ENCODE measurements at places on chromosomes 7 and 10.

- no peak for DNase-seq
Measured at GRCh38 chr7:45268013-45268412, 110.4 kb downstream of the RAMP3 start.

DNA sequence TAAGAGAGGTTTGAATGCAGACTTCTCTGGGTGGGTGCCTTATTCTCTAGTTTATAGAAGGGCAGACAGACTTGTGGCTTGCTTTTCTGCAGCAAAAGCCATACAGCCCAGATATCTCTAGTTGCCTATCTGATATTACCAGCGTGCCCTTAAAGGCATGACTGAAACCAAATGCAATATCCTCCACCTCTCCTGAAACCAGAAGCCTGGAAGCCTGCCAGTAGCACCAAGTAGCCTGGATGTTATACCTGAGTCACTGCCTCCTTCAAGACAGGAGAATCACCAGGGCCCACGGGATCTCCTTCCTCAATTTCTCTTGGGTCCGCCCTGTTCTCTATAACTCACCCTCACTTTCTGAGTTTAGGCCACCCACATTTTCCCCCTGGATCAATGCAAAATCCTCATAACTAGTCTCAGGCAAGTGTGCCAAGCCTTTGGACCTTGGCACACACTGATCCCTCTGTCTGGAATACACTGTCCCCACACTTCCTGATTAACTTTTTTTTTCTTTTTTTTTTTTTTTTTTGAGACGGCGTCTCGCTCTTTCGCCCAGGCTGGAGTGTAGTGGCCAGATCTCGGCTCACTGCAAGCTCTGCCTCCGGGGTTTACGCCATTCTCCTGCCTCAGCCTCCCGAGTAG lies 638.4 kb downstream of the GALNT17 start:
- DNase-seq: no peak

- no peak for DNase-seq
Measured at GRCh38 chr10:114337510-114338462, 66.5 kb downstream of the AFAP1L2 start.

DNA sequence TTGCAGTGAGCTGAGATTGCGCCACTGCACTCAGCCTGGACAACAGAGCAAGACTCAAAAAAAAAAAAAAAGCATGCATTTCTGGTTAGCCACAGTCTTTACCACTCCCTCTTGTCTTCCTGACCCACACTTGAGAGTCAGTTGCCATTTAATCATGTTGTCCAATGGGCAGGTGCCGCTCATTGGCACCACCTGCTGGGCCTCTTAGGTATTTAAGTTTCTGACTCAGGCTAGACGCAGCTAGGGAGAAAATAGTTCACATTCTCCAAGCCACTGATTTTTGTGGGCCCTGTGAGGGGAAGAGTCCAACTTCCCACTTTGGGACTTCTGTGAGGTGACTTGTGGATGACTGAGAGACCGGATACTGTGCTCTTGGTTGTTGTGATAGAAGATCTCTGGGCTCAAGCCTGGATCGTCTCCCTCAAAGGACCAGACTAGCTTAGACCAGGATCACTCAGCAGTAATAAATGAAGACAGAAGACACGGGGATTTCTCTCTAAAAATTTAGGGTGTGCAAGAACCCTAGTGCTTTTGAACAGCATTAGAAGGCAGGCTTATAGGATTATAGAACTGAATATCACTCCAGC lies 26.8 kb upstream of the SORCS3 start:
- peak; percentile 26 for DNase-seq

- peak; percentile 17 for DNase-seq
Measured at GRCh38 chr10:128274938-128275337, 148.7 kb upstream of the MKI67 start.

DNA sequence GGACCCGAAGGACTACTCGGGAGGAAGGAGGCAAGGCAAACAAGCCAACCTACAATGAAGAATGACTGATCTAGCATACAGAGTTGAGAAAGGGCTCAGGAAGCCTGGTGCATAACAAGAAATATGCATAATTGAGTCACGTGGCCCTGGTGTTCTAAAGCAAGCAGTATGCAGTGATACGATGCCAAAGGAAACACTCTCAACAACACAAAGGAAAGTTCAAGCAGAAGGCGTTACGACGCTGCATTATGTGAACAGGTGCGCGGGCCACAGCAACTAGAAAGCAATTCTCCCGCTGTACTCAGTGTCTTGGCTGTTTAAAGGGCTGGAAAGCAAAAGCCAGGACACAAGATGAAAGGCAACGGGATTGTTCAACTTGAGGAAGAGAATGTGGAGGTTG lies 100.8 kb downstream of the PRTFDC1 start:
- DNase-seq: no peak

GRCh38 chr10:121870413-121870812 lies 57.4 kb downstream of the ATE1 start:
- no peak for DNase-seq

GRCh38 chr7:132092106-132092505 lies 484.2 kb downstream of the PLXNA4 start:
- no peak for DNase-seq

GRCh38 chr10:34664706-34665105 lies 150.4 kb downstream of the PARD3 start:
- no peak for DNase-seq

GRCh38 chr10:95214793-95215192 lies 20.8 kb downstream of the ACSM6 start:
- DNase-seq: no peak

DNA sequence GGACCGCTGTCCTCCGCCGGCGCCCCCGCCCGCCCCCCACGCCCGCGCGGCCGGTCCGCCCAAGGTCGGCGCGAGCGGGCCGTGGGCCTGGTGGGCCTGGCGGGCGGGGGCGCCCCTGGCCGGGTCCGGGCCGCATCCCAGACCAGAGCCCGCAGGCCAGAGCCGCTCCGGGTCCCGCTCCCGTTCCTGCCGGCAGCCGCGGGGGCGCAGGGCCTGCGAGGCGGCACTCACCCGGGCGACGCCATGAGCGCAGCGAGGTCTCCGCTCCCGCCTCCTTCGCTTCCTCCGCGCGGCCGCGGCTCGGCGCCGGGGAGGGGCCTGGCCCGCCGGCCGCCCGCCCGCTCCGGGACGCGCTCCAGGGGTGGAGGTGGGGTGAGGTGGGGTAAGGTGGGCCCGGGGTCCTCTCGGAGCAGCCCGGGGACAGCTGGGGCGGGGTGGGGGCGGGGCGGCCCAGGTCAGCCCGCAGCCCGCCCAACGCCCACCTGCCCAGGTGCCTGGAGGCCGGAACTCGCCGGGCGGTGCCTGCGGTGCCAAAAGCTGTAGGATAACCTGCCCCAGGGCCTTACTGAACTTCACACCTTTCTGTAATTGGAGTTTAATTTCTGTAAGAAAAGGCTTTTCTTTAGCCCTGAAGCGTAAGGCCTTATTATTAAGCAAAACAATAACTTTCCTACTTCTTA lies at the start of gene URGCP:
URGCP (minus strand) TSS at position 266 of the 680 bp plus-strand sequence; CDS start at position 245, 21 bp downstream.
- no peak for DNase-seq

GRCh38 chr7:31720366-31720765 lies 33.4 kb downstream of the PPP1R17 start:
- no peak for DNase-seq

GRCh38 chr7:5139998-5140397 lies 50.0 kb upstream of the WIPI2 start:
- no peak for DNase-seq

GRCh38 chr7:5695727-5696345 lies 85.6 kb downstream of the RNF216 start:
- DNase-seq: no peak

GRCh38 chr10:28331841-28332240 lies 29.0 kb upstream of the MPP7 start:
- no peak for DNase-seq

DNA sequence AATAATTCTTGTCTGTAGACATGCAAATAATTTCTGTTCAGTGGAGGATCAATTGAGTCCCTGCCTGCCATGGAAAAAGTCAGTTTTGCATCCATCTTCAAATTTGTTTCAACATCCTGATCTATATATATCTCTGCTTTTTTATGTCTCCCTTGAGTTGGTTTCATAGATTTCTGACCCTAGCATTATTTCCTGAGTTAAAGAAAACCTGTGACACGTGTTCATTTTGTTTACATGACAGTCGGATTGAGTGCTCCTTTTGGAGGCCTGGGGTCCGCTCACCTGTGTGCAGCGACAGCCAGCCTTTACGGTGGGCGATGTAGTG lies 674 bp downstream of the MRPS24 start:
- no peak for DNase-seq

GRCh38 chr10:49568235-49568634 lies 29.3 kb upstream of the ERCC6 start:
- DNase-seq: no peak

- no peak for DNase-seq
Measured at GRCh38 chr7:41870461-41871138, 167.7 kb upstream of the INHBA start.

DNA sequence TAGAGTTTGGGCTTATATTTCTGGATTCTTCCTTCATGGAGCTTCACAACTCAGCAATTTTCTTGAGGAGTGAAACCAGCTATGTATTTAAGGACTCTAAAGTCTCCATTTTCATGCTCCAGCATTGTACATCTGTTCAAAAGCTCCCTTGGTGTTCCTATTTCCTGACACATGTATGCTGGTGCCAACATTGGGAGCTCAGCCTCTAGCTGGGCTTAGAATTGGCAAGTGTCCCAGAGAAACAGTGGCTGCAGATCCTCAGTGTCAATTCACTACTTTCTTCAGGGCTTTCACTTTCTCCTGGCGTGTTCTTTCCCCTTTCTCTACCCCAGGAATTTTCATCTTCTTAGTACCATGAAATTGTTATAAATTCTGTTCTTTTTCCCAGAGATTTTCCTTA lies 103.1 kb downstream of the ZNF467 start:
- no peak for DNase-seq

- peak; percentile 60 for DNase-seq
Measured at GRCh38 chr10:6665847-6666246, 85.8 kb upstream of the PRKCQ start.

DNA sequence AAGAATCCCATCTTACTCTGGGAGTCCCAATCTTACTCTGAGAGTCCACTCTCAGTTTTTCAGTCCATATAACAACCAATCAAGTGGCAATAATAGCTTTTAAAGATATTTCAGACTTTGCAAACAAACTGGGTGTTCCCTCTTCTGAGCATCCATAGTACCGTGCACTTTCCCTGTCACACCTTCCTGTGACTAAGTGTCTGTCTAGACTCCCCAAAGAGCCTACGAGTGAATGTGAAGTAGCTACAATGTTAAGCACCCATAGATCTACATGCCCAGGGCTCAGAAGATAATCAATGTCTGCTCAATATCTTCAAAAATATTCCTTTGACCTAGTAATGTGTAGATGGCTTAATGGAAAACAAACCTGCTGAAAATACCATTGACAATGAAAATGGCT lies 95.6 kb upstream of the ASAH2 start:
- no peak for DNase-seq

- no peak for DNase-seq
Measured at GRCh38 chr10:30284865-30285594, 64.0 kb downstream of the MTPAP start.

GRCh38 chr7:135690566-135690965 lies 28.3 kb downstream of the STMP1 start:
- no peak for DNase-seq

- DNase-seq: no peak
Measured at GRCh38 chr10:71028066-71028465, 139.7 kb upstream of the PCBD1 start.

- no peak for DNase-seq
Measured at GRCh38 chr10:100894033-100894432, 18.7 kb upstream of the SLF2 start.

All from CMK (cell line).